ENCODE measurements at places on chromosomes 4 and X.

GRCh38 chr4:84878546-84878945, 87.9 kb downstream of the WDFY3 start:
- DNase-seq = peak; percentile 19

DNA sequence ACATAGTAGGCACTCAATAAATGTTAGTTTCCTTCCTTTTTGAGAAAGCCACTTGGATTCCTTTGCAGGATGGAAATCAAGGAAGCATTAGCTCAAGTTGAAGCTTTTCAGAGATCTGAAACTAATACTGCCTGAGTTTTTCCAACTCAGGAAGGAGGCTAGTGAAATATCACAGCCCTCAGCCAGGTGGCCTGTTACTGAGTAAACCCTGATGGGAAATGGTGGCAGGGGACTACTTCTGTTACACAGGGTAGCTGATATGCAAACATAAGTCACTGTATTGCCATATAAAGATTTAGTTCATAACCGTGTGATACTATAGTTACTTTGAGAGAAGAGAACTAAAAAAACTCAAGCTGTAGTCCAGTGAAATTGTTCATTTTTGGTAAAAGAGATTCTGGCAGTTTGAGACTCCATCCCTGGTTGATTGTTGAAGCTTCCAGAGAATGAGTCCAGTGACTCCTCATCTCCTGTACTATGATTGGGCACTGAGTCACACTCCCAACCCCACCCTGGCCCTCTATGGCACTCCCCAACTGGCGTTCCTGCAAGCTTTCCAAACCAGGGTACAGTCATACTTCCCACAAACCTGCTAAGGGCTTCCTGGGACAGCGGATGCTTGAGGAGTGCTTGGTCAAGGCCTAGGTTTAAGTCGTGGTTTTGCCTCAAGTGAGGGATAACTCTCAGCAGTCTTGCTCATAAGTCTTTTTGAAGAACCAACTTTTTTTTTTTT, 81.8 kb downstream of the MID1IP1 start:
- peak; percentile 95 for DNase-seq

DNA sequence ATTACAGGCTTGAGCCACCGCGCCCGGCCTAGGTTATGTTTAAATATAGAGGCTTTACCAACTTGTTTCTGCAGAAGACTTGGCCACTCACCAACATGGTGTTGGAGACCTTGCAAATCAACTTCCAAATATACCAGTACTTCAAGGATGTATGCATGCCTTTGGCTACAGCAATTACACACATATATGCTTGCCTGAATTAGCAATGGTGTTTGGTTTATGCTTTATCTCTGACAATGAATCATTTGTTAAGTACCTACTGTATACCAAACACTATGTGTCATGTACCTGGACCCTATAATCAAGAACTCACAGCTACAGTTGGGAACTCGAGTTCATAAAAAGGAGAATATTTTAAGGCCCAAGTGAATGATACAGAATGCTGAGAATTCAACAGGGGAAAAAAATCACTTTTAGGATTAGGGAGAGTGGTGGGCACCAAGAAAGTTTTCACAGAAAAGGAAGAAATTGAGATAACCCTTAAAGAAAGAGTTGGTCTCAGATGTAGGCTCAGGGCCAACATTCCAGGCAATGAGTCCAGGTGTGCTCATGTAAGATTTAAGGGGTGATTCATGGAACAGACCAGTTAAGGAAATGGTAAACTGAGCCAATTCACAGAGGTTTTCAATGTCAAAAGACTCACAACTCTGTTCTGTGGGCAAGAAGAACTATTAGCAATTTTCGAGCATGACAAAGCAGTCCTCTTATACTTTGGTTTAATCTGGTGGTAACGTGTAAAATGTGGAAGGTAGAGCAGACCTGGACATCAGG, 98.9 kb downstream of the BCOR start:
- no peak for DNase-seq

DNA sequence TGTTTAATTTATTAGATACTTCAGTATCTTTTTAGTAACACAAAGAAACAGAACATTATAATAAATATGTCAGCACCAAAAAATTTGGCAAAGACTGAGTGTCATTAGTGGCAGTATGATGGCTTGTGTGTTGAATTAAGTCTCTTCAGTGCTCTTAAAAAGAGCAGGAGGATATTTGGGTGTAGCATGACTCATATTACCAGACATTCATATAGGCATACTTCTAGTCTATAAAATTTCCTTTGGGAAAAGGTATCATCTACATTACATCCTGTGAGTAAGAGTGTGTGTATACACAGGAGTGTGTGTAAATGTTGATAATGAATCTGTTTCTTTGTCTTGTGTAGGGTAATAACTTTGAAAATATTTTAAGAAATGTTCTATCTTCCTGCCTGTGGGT, 135.7 kb downstream of the CNKSR2 start:
- no peak for DNase-seq

GRCh38 chr4:80153874-80154544, 43.3 kb upstream of the PRDM8 start:
- DNase-seq = peak; percentile 53

DNA sequence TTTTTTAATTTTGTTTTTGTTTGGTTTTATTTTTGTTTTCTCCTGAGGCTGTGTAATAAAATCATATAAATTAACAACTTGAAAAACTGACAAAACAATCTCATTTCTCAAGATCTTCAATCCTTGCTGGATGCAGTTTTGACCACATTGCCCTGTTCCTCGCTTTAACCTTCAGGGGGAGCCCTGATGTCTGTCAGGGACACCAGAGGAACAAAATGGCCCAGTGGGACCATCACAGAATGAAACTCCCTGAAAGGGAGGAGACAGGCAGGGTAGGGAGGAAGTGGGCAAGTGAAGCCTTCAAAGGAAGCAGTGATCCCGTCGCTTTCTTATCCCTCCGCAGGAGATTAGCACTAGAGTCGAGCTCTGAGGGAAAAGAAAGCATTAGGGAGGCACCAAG, 274.9 kb upstream of the LDB2 start:
- DNase-seq = no peak

GRCh38 chrX:12894074-12895030, 12.1 kb upstream of the TLR8 start:
- DNase-seq = no peak

DNA sequence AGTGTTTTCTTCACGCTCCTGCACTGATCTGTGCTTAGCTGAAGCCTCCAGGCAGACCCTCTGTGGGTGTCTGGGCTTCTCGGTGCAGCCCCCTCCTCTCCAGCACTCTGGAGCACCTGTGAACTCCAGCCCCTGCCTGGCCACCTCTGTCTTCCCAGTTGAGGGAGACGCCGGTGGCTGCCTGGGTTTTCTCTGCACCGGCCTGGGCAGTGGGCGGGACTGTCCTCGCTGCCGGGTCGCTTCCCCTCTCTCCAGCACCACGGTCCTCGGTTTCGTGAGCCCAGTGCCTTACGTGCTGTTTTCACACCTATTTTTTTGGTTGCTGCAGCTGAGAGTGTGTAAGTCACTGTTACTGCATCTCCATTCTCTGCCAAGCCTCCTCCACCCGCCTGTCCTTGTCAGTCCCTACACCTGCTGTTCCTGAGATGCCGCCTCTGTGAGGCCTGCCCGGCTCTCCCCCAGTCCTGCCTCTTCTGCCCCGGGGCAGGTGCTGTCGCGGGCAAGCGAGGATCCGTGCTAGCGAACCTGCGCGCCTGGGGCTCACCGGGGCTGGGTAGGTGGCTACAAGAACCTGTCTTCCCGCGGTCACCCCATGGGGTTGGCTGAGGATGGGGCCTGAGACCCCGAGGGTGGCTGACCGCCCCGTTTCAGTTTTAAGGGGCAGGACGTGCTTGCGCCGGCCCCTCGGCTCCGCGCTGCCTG, 2.4 kb upstream of the FGFRL1 start:
- DNase-seq = no peak

DNA sequence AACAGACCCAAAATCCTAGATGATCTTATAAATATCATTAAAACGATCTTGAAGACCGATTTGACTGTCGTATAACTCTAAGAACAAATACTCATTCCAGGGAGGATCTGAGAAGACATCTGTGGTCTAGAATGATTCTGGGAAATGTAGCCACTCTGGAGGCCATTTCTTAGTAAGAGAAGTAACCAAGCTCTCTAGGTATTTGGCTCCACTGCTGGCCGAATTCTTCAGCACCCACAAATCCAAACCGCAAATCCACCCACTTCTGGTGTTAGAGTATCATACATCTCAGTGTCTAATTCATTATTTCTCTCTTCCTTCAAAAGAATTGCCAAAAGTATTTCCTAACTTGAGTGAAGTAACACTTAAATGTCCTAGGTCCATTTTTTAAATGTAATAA, 23.9 kb downstream of the KLHL5 start:
- DNase-seq = peak; percentile 89

GRCh38 chr4:74517996-74518395, 73.1 kb downstream of the AREG start:
- DNase-seq = no peak

- DNase-seq = no peak
Observed at GRCh38 chr4:126061655-126062054, 746.9 kb downstream of the FAT4 start.

DNA sequence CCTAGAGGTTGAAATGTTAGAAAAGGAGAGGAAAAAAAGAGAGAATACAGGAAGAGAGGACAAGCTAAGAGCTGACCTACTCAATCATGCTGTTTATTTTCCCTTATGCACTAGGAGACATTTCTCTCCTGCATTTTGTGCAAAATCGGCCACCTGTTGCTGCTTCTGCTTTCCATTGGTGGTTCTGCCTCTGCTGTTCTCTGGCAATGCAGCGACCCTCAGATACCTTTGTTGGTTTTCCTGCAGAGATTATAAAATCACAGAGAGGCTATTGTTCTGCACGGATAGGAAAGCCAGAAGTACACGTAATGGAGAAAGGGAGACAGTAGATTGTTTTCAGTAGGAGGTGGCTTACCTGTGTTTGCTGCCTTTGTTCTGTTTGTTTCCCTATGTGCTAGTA, 108.9 kb downstream of the UNC5C start:
- no peak for DNase-seq

DNA sequence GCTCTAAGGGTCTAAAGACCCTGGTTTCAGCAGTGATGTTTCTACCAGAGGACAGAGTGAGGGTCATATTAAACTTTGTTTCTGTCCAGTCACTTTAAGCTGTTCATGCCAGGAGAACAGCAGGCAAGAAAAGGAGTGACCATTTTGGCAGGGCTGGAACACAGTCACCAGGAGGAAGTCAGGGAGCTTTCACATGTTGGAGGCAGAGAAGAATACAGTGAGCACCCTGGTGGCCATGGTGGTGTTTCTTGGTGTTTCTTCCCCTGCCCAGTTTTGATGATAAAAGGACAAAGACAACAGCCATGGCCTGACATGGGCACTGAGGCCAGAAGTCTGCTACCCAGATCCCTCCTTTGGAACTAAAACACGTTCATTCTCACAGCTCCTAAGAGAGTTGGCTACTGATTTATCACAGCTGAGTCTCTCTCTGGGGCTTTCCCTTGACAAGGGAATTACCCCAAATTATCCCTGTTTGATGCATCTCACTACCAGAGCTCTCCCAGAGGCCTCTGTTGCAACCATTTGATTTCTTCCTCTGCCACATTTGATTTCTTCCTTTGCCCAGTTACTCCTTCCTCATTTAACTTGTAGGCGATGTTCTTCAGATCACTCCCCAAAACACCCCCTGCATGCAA, 106.4 kb upstream of the NWD2 start:
- DNase-seq = no peak

DNA sequence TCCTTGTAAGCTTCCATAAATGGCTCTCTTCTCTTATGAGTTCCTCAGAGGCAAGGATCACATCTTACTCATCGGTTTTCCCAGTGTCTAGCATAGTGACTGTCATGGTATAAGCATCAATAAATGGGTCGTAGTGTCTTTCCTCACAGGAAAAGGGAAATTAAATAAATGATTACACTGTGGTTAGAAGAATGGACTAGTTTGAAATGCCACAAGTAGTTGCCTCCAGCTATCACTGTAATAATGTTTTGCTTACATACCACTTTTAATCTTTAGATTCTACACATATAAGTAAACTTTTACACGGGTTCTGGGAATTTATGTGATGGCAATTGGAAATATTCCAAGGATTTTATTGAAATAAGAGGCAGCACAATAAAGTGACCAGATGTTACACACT, 152.8 kb upstream of the CXorf51A start:
- no peak for DNase-seq

DNA sequence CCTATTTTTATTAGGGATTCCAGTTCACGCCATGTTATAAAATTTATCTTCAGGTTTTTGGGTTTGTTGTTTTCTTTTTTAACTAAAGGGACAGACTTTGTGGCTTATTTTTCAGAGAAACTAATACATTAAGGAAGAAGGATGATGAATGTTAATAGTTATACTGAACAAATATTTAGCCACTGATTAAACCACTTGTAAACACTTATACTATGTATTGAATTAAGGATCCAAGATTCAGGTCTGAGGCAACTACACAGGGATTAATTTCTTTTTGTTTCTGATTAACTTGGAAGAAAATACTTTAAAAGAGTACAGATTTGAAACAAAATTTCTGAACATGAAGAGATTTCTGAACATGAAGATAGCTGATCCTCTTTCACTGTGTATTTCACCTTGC, 82.8 kb upstream of the NAP1L5 start:
- no peak for DNase-seq

GRCh38 chr4:127143460-127144195, 489.1 kb upstream of the INTU start:
- peak; percentile 61 for DNase-seq

GRCh38 chrX:1327651-1328304, 8.8 kb upstream of the IL3RA start:
- no peak for DNase-seq

- DNase-seq = no peak
Observed at GRCh38 chrX:154436374-154436982, 476 bp upstream of the GDI1 start.

- no peak for DNase-seq
Observed at GRCh38 chrX:101369687-101370086, 16.3 kb downstream of the BTK start.

DNA sequence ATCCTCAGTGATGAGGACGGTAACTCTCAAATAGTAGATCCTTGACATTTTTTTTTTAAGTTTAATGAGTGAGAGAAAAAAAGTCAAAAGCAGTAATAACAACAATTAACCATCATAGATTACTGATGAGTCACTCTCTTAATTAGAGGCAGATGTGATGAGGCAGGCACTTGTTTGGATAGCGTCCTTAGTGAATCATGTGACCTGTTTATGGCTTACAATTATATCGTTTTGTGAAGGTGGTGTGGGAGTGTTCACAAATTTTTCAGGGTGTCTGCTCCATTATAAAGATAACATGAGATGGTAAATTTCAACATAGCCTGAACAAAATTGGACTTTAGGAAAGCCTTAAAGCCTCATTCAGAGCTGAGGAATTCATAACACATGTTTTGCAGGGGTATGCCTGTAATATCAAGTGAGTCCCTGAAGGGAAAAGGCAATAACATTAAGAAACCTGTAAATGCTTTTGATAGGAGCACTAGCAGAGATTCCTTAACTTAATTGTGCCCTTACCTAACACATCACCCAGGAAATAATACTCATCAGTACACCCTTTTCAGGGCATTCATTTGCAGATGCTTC, 51.9 kb upstream of the XIAP start:
- no peak for DNase-seq

- DNase-seq = no peak
Observed at GRCh38 chrX:24877288-24877664, 138.5 kb downstream of the ARX start.
